ENCODE measurements at places on chromosomes 6 and 20. TPM values are rescaled to one million over a fixed set of nuclear protein-coding genes. Genes with fewer than 3 reads are reported as not detected.

The PGC gene
- total RNA-seq: 0.26 TPM

The BPIFB4 gene
- total RNA-seq: not detected

The SRMS gene
- total RNA-seq: not detected

The LY6G5B gene
- 3.6 TPM for total RNA-seq

The DHX16 gene
- total RNA-seq: 43.2 TPM

The ARFGEF3 gene
- total RNA-seq: 10.0 TPM

The OPN5 gene
- not detected for total RNA-seq

The ISM1 gene
- not detected for total RNA-seq

The NOTCH4 gene
- 2.4 TPM for total RNA-seq

The FKBP5 gene
- 7.7 TPM for total RNA-seq

The HMGCLL1 gene
- not detected for total RNA-seq

The CD24 gene
- 389 TPM for total RNA-seq

The DDRGK1 gene
- 45.8 TPM for total RNA-seq

The SMPDL3A gene
- total RNA-seq: 1.2 TPM

The PPP1R14C gene
- 0.08 TPM for total RNA-seq

The PEX6 gene
- total RNA-seq: 50.5 TPM

The BMP5 gene
- total RNA-seq: not detected

The PKIG gene
- 0.29 TPM for total RNA-seq

The NRSN1 gene
- not detected for total RNA-seq

The FAM83C gene
- total RNA-seq: 0.37 TPM

The RHAG gene
- total RNA-seq: not detected

The GPR63 gene
- total RNA-seq: not detected

The WASF1 gene
- 2.6 TPM for total RNA-seq

The SNAP25 gene
- not detected for total RNA-seq

The GRM1 gene
- not detected for total RNA-seq

The GABRR2 gene
- total RNA-seq: not detected

The TRAPPC3L gene
- total RNA-seq: not detected

The HDDC2 gene
- total RNA-seq: 63.2 TPM

Data from HT-29 (cell line).